Activated T-helper 1 cell treated with anti-CD3 and anti-CD28 coated beads, Interleukin-12 subunit alpha, Interleukin-12 subunit beta, Interleukin-2, Interleukin-4 antibody, amounts not matched to agents 30 ng/mL and 10 ng/mL and 1 ng/mL, durations not matched to agents 14 hours and 24 hours and 36 hours (primary cell): ENCODE measurements at places on chromosomes 11 and 22.

DNA sequence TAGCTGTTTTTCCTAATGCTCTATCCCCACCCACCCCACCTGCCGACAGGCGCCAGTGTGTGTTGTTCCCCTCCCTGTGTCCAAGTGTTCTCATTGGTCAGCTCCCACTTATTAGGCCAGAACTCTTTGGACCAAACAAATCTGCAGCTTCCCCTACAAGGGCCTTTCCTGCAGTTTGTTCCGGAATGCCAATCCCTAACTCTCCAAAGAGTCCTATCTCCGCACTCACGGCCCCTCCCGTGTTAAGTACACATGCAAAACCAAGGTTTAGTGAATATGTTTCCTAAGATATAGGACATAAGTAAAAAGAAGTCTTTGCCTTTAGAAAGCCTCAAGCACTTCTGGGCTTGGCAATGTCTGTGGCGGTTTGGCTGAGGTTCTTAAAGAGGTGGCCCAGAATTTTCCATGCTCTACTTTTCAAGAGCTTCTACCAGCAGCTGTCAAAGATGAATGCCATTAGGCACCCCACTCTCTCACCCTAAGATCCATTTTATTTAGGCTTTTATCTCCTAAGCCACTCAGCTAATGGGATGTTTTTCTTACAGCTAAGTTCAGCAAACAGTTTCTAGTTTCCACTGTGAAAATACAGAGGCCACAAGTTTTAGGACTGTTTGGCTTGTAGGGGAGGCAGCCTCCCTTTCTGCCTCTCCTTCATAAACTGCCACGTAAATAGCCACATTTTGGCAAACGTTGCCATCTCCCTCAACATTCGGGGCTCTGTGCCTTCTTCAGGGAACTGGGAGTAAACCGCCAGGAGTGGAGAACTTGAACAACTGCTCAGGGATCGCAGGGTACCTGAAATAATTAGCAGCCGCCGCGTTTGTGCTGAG is 1.6 kb downstream of the CD59 start:
- DNase-seq: no peak

- DNase-seq: no peak
Measured at GRCh38 chr11:71450939-71451338, 2.1 kb upstream of the NADSYN1 start.

GRCh38 chr11:73053964-73054363 is 88.2 kb downstream of the FCHSD2 start:
- no peak for DNase-seq

DNA sequence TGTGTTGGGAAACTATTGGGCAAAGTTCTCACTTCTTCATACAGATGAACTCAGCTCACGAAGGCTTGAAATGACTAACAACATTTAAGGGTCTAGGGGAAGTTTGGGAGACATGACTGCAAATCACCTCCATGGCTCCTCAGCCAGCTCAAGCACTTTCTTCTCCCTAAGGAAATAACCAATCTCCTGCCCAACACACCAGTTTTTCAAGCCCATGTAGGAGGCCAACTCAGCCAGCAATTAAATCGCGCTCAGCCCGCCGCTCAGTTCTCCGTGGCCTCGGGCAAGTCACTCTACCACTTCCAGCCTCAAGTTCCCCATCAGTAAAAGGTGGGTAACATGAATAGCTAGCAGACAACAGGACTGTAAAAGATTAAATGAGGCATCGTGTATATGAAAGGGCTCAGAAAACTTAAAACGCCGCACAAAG is 796 bp downstream of the POLDIP3 start:
- DNase-seq: no peak

DNA sequence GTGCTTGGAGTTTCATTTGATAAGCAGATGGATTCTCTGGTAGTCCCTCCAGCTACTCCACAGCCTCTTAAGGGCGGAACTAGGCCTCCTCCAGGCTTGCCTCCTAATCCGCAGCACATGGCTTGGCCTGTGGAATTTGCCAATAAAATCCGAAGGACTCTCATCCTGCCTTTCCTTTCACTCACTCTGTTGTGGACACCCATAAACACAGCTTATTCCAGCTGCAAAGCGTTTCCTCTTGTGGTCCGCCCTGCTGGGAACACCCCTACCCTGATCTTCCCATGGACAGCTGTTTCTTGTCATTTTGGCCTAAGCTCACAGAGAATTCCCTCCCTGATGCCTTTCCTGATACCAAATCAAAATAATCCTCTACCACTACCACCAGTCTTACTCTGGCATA is 546.2 kb downstream of the NTM start:
- DNase-seq: no peak
